ELF-1 (cell line): ENCODE measurements at places on chromosomes 7 and 10.

GRCh38 chr10:31935678-31936077 lies 7.0 kb upstream of the ARHGAP12 start:
- DNase-seq = peak; percentile 47

GRCh38 chr7:51455513-51455912 lies 138.9 kb upstream of the COBL start:
- DNase-seq = no peak

- no peak for DNase-seq
These were observed 322.8 kb upstream of the BMPER start for GRCh38 chr7:33582533-33582932.

DNA sequence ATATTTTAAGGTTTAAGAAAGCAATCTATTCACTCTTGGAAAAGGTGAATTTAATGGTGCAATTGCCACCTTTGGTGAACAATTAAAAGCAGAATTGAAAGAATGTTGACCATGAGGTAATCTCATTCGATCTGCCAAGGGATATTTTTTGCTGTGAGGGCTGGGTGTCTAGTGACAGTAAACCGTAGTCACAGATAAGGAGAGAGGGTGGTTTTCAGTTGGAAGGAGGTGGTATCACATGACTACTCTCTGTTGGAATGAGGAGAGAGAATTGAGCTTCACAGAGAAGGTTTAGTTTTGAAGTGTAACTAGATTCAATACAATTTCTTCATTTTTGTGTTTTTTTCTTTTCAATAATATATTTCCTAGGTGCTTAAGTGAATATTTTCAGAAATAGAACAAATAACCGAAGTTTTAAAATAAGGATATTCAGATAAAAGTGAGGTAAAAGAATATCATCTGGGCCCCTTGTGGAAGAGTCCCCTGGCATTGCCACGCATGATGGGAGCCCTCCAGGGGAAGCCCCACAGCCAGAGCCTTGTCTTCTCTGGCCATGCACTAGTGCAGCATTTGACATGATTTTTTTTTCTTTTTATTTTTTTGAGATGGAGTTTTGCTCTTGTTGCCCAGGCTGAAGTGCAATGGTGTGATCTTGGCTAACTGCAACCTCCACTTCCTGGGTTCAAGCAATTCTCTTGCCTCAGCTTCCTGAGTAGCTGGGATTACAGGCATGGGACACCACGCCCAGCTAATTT lies 73.4 kb downstream of the GPR141 start:
- no peak for DNase-seq

GRCh38 chr7:100483090-100483721 lies 521 bp upstream of the NYAP1 start:
- peak; percentile 73 for DNase-seq

- no peak for DNase-seq
These were observed 106.1 kb downstream of the PRKCQ start for GRCh38 chr10:6473901-6474370.

GRCh38 chr7:30931929-30932540 lies 20.4 kb downstream of the AQP1 start:
- DNase-seq = no peak

DNA sequence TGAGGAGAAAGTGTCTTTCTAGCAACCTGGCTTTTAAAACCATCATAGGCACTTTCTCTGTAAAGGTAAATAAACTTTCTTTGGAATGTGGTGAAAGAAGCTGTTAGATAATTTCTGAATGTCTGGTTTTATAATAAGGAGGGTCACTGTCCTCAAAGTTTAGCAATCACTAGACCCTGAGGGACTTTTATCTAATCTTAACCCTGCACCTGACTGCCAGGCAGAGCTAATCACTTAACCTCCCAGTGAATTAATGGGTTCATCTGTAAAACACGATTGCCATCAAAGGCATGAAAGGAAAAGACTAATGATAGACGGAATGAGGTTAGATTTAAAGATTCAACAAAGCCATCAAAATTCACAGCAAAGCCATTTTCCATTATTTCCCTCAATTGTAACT lies 553.8 kb downstream of the GRM8 start:
- no peak for DNase-seq

DNA sequence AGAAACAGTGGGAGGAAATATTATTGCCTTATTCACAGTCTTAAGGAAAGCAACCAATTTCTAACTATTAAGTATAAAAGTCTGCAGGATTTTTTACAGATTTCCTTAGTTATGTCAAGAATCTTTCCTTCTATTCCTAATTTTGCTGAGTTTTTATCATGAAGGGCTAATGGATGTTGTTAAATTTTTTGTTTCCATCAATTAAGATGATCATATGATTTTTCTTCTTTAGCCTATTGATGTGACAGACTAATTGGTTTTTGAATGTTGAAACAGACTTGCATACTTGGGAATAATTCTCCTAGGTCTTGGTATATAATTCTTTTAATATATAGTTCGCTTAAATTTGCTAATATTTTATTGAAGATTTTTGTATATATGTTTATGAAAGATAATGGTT lies 569.1 kb upstream of the KCND2 start:
- no peak for DNase-seq

- no peak for DNase-seq
These were observed 136.3 kb downstream of the ARL5B start for GRCh38 chr10:18795549-18795948.

DNA sequence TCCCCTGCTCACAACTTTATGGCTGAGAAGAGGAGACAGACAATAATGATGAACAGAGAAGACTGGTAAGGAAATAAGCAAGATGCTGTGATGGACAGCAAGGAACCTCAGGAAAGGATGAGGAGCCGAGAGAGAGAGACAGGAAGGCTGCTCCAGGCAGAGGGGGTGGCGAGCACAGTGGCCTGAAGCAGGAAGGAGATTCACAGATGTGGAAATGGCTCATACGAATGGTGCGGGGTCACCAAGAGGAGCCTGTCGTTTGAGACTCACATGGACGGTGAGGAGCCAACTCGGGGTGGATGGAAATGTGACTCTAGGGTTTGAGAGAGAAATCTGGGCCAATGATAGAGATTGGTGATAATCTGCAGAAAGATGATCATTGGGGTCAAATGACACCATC lies 43.7 kb downstream of the KIAA1549 start:
- no peak for DNase-seq
